ENCODE measurements at places on chromosomes 12 and 14.

DNA sequence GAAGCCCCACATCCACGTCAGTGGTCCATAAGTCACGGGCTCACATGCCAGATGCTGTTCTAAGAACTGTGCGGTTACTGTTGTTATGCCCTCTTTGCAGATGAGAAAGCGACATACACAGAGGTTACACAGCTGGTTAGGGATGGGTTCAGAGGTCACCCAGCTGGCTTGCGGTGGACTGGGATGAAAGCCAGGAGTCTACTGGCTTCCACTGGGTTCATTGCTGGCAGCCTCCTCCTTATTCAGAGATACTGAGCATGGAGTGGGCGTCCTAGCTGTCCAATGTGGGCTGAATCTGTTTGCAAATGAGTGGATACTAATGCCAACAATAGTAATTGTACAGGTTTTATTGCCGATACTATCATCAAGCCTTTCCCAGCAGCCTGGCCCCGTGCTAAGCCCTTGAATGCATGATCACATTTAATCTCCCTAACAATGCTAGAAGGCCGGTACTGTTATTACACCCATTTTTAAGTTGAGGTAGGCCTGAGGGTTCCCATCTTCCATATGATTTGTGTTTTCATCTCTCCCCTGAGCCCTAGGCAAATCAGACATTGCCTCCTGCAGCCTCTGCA, 129.1 kb downstream of the PLXNC1 start:
- no peak for DNase-seq

DNA sequence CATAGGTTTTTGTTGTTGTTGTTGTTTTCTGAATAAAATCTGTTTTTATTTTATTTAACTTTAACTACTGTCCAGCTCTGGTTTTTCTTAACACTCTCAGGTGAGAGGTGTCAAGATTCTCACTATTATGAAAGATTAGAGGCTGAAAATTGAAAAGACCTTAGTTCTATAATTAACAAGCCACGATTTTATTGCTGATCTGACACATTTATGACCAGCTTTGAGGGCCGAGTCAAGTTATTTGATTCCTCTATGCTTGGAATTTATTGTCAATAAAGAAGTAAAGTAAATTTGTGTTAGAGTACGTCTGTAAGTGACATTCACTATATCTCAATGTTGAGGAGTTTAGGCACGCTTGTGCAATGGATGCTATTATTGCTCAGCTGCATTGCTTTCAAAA, 808.8 kb downstream of the GALC start:
- DNase-seq = no peak

- DNase-seq = no peak
Measured at GRCh38 chr14:61524936-61525292, 170.4 kb upstream of the HIF1A start.

GRCh38 chr14:80325688-80326087, 114.4 kb upstream of the DIO2 start:
- DNase-seq = no peak

DNA sequence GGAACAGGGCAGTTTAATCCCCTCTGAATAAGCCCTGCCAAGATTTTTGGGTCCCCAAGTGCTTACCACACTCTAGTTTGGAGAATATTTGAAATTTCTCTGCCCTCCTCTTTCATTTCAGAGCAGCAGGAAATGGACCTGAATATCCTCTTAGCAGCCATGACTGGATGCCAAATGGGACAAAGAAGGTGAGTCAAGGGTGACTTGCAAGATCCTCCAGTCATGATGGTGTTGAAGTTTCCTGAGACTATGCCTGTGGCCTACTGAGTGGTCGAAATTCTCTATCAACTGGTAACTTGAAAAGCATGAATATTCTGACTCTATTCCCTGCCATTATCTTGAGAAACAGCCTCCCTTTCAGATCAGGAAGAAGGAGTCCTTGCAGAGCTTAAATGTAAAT, 1674.7 kb upstream of the SEL1L start:
- DNase-seq = no peak

- no peak for DNase-seq
Measured at GRCh38 chr14:81295958-81296923, 75.5 kb upstream of the GTF2A1 start.

GRCh38 chr12:55830601-55831446, 1.4 kb upstream of the DNAJC14 start:
- peak; percentile 87 for DNase-seq

DNA sequence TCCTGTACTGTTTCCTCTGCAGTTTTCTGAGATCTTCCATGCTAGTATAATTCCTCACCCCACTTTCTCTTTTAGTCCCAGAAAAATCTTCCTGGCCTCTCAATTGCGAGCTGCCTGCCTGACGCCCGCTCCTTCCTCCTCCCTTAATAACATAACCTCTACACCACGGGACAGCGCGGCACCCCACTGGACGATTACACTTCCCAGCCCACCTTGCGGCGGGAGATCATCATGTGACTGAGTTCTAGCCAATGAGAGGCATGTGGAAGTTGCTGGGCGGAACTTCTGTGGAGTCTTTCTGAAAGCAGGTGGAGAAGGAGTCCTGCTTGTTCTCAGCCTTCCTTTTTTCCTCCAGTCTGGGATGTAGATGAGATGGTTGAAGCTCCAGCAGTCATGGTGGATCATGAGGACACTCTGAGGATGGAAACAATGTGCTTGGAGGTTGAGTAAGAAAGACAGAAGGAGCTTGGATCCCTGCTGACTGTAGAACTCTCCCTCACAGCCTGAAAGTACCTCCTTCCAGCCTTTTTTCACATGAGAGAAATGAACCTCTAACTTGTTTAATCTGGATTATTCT, 133.6 kb upstream of the VRK1 start:
- DNase-seq = peak; percentile 75
